ENCODE measurements at places on chromosomes 2 and 18.

GRCh38 chr18:53426666-53427184 is 797.7 kb downstream of the MBD2 start:
- no peak for DNase-seq

- no peak for DNase-seq
Observed at GRCh38 chr18:36786686-36787085, 42.1 kb downstream of the TPGS2 start.

DNA sequence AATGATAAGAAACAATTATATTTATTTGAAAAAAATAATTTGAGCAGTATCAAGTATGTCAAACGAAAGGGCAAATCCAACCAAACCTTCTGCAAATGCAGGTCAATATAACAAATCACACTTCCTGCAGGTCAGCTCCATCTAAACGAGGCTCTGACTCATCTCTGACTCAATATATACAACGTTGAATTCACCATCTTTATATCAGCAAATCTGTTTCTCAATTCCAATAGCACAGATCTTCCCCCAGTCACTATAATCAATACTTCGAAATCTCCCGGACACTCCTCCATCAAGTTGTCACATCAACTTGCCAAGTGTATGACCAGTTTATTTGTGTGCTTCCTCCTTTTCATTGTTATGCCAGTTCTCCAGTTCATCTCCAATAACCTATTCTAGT is 388.9 kb downstream of the ZEB2 start:
- DNase-seq, result no peak

DNA sequence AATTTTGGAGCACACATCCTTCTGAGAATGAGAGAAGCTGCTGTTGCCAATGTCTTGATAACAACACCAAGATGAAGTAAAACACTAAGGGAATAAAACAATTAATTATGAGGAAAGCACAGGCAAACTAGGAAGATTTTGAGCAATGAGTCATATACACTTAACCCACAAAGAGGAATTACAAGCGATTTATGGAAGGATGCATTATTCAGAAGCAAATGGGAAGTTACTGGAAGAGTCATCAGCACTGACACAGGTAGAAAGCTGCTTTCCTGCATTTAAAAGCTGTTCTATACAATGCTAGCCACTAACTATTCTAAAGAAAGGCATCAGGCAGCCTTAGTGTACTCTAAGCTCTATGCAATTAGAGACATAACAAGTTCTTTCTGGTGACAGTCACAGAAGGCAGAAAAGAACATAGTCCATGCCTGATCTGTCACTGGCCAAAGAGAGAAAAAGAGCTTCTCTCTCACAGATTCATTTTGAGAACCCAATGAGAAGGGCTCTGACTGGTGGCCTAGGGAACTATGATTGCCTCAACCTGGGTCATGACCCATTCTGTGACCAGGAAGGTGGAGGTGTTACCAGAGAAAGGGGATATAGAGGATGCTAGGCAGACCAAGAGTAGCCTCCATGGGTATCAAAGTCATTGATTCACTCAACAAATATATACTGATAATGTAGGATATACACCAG is 45.4 kb downstream of the M1AP start:
- no peak for DNase-seq

- no peak for DNase-seq
Observed at GRCh38 chr2:203781151-203781550, 74.7 kb downstream of the CD28 start.

DNA sequence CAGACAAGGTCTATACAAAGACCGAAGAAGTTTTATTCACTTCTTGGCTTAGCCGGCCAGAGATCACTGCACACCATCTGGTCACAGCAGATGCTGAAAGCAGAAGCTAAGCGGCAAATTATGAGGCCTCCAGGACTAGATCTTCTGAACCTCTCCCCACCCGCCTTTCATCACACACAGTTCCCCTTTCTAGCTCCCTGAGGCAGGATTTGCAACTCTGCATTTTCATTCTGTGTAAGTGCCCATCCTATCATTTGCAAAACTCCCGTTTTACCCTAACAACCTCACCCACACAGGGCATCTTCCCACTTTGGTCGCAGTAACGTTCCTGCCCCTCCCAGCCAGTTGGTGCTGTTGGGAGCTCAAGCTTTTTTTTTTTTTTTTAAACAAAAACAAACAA is 3.1 kb upstream of the MOB1A start:
- DNase-seq, result no peak

GRCh38 chr2:219959471-219959870 is 332.0 kb downstream of the SLC4A3 start:
- no peak for DNase-seq

- DNase-seq, result no peak
Observed at GRCh38 chr2:141417246-141417797, 713.5 kb downstream of the LRP1B start.

DNA sequence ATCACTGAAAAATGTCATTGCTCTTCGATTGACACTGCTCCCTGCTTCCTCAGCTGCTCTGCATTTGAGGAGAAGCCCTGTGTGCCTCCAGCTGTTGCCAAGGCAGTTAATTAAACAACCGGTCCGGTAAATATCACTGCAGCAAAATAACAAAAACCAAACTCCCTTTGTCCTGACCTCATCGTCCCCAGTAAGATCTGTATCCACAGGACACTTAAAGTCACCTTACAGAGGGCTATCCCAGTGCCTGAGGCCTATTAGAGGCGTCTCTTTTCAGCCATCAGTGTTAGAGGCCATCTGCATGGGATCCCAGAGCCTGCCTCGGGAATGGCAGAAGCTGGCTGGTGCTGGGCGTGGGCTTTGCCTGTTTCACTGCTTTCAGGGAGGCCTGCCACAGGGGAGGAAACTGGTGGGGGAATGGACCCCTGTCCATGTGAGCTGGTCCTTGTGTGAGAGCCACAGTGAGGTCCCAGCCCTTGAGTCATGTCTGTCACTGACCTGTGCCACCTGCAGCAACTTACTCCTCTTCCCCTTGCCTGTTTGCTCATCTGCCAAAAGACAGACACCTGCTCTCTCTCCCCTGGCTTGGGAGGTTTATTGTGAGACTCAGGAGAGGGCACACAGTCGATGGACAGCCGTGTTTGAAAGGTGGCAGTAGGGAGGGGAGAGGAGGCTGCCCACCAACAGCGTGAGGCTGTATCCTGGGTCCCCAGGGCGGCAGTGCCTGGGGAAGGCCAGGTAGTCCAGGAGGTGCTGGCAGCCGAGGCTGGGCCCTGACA is 117.7 kb upstream of the MCFD2 start:
- no peak for DNase-seq

DNA sequence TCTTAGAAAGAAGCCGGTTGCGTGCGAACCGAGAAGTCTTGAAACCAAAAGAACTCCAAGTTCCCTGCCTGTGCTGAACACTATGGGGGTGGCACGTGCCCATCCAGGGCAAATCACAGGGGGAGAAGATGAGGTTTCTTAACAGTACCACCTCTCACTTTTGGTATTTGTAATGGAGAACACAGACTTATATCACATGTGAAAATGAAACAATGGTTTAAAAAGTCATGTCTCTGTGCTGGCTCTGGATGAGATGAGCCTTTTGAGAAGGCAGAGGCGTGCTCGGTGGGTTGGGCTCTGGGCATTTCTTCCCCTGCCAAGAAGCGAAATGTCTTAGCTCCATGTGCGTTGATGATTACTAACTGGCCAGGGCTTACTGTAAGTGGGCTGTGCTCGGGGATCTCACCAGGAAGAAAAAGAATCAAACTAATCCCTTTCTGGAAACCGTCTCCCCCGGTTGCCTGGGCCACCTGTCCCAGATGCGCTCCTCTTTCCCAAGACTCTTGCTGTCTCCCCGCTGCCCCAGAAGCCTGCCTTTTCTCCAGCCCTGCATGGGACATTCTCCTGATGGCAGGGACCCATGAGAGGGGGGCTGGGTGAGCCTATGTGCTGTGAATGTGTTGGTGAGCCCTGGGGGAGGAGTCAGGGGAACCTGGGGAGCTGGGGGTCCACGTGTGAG is 252.9 kb downstream of the PRKCE start:
- DNase-seq, result no peak

GRCh38 chr2:30368258-30368657 is 78.8 kb upstream of the LCLAT1 start:
- no peak for DNase-seq

- no peak for DNase-seq
Observed at GRCh38 chr2:54133056-54133455, 17.6 kb downstream of the ACYP2 start.

DNA sequence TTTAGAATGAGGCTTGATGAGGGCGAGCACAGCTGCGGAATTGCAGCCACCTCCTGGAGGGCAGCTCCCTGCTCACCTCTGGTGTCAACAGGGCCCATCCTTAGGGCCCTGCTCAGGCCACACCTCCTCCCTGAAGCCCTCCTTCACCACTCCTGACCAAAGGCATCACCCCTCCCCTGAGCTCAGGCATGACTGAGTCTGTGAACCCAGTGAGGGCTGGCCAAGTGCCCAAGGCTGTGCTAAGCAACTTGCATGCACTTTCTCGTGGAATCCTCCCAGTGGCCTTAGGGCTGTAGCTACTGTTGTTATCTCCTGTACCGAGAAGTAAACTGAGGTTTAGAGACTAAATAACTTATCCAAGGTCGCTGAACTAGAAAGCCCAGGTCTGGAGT is 101.7 kb downstream of the KLHL29 start:
- DNase-seq, result no peak

DNA sequence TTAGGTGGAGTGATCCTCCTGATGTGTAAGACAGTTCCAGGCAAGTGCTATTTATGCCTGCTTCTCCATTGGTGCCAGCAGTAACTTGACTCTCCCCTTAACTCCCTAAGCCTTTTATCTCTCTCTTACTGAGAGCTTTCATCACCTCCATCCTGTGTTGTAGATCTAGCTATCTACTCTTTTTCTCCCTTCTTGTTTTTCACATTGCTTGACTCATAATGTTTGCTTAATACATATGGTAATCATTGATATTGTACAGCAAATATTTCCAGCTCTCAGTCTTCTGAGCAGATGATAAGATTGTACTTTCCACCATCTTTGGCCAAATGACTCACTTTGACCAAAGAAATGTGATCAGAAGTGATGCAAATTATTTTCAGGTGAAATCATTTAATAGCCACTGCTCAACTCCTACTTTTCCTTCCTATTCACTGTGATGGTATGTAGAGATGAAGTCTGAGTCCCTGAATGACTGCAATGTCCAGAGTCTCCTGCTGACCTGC is 165.0 kb downstream of the PLCL1 start:
- DNase-seq, result no peak

DNA sequence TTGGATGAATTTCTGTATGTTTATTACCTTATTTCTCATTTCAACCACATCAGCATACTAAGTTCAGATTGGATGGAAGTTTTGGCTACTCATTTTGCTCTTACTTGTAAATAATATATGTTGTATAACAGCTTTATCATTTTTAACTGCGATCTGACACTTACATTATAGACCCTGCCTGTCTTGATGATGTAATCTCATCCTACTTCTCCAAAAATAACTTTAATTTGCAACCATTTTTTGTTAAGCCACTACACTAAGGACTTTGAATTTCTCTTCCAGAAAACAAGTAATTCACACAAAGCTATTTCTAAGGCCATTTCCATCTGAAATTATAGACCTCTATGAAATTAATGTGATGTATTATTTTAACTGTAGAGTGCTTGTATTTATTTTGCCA is 240.7 kb downstream of the WDR7 start:
- no peak for DNase-seq

- DNase-seq, result no peak
Observed at GRCh38 chr18:11304928-11305327, 155.6 kb upstream of the PIEZO2 start.
